G401 (cell line): ENCODE measurements at places on chromosomes 7 and 10. TPM values are rescaled to one million over a fixed set of nuclear protein-coding genes. Genes with fewer than 3 reads are reported as not detected.

DNA sequence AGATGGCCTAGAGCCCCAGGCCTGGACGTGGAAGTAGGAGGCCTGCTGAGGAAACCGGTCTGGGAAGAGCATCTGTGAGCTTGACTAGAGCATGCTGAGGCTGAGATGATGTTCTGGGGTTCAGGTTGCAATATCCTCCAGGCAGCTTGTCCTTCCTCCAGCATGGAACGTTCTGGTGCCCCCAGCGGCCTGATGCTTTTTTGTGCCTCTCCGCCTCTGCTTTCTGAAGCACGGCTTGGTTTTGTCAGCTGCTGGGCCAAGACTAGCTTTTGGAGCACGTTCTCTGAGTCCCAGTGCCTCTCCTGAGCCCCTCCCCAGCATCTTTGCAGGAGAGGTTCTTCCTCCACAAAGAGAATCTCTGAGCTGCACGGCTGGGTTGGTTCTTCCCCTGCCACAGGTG, 682.0 kb upstream of the FOXK1 start:
- no peak for DNase-seq

GRCh38 chr7:6416516-6417145, 31.1 kb downstream of the DAGLB start:
- DNase-seq, result no peak

DNA sequence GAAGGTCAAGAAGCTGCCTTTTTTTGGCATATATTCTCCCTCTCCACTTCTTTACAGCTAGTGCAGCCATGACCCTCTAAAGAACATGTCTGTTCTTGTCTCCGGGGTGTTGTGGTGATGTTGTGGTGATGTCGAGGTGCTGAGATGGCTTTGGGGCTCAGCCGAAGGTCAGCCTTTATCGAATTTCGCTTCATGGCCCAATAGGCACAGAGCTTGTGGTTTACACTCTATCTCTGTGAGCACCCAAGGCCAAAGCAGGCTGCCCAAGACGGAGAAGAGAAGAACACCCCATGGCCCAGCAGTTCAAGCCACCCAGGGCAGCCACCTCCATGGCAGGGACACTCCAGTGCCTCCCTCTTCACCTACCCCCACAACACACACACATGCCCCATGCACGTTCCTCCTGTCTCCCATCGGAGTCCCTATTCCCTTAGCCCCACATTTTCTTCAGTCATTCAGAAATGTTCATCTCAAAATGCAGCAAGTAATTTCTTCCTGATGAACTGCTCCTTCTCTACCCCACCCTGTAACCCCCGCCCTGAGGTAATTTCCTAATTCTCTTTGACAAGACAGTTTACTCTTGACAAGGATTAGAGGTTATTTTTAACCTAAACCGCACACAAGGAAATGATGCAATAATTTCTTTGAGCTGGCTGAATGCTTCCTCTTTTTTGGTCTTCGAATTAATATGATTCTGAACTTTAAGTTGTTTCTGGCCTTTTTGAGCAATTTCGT, 18.6 kb upstream of the ADRB1 start:
- no peak for DNase-seq

Gene ASAH2B
- total RNA-seq, result 0.37 and 1.3 TPM in 2 replicates

- no peak for DNase-seq
Observed at GRCh38 chr7:40918701-40919271, 784.0 kb downstream of the SUGCT start.

Gene IDE
- total RNA-seq, result 30.3 and 45.0 TPM in 2 replicates

DNA sequence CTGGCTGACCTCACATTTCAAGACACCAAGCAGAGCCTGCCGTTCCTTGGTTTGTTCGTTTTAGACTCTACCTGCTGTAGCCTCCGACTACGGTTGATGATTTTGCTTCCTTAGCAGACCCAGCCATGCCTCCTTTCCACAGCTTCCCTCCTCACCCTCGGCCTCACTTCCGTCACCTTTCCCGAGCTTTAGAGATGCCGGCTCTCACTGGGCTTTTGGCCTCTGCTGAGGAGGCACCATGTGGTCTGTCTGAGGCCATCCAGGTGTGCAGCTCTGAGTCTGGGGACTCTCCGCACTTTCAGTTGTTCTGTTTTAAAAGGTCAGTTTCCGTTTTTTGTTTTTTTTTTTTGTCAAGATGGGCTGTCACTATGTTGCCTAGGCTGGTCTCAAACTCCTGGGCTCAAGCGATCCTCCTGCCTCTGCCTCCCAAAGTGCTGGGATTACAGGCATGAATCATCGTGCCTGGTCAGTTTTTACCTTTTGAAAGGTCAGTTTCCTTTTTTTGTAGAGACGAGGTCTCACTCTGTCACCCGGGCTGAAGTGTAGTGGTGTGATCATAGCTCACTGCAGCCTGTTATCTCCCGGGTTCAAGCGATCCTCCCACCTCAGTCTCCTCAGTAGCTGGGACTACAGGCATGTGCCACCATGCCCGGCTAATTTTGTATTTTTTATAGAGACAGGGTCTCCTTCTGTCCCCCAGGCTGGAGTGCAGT, 11.7 kb downstream of the ORAI2 start:
- DNase-seq, result no peak

Gene HOXA3
- 2.2 TPM in 1 of 2 replicates, not detected in the other for total RNA-seq

DNA sequence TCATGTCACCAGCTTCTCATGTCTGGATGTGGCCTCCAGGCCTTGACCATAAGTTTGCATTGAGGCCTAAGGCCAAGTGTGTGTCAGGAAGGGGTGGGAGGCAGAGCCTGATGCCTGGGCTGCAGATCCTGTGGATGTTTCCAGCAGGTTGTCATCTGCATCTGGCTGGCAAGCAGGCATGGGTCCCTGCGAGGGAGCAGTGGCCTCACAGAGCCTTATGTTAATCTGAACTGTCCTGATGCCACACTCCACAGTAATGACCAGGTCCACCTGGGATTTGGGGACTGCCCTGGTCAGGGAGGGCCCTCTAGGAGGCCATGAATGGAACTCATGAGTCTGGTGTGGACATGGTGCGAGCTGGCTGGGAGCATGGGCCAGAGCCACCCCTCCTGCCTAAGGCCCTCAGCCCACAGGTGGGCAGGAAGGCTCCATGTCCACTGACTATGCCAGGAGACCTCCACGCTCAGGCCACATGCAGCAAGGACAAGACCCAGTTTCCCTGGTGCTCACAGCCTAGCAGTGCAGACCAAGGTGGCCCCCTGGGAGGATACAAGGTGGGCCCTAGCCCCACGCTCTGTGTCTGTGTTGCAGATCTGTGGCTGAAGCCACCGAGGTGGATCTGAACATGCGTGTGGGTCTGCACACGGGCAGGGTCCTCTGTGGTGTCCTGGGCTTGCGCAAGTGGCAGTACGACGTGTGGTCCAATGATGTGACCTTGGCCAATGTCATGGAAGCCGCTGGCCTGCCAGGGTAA, 83.1 kb downstream of the ADCY1 start:
- no peak for DNase-seq

GRCh38 chr7:140674356-140674800, 1.6 kb downstream of the ADCK2 start:
- peak; percentile 68 for DNase-seq

- DNase-seq, result peak; percentile 15
Observed at GRCh38 chr7:123635551-123636359, 19.9 kb upstream of the LMOD2 start.

DNA sequence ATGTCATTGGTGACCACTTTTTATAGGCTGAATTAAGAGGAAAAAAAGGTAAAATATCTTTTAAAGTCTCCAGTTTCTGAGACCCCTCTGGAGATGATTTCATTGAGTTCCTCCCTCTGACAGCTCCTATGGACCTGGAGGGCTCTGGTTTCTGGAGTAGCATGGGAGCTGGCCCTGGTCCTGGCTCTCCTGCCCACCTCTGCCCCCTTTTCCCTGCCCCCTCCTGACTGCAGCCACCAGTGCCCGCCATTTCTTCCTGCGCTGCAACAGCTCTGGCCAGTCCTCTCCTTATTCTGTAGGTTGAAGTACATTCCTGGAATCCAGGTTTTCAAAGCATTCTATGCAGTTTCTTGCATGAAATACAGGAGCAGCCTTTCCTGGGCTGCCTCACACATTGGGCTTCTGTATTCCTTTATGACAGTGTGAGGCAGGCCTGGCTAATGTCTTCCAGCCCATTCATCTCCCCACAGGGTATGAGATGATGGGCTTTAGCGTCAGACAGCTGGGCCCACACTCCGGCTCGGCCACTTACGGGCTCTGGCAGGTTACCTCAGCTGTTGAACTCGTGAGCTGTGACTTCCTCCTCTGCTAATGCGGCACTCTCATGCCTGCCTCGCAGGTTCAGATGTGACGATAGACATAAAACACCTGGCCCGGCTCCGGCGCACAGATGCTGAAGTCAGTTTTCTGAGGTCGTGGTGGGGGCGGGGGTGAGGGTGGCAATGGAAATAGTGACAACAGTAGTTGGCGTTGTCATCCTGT, 101.7 kb downstream of the MGMT start:
- DNase-seq, result no peak

- DNase-seq, result no peak
Observed at GRCh38 chr7:67875558-67875957, 878.9 kb downstream of the TYW1 start.

Gene HECW1
- not detected in 2 replicates for total RNA-seq

- DNase-seq, result no peak
Observed at GRCh38 chr10:78604286-78604685, 464.5 kb upstream of the ZMIZ1 start.

- DNase-seq, result no peak
Observed at GRCh38 chr10:131480861-131481260, 169.3 kb upstream of the TCERG1L start.

- no peak for DNase-seq
Observed at GRCh38 chr7:78777829-78778228, 675.6 kb downstream of the MAGI2 start.

Gene SEC24C
- 49.0 and 54.4 TPM in 2 replicates for total RNA-seq

GRCh38 chr10:30865141-30865926, 166.3 kb downstream of the ZNF438 start:
- DNase-seq, result no peak

Gene OR13A1
- not detected in 2 replicates for total RNA-seq

Gene OR2A12
- not detected in 2 replicates for total RNA-seq

DNA sequence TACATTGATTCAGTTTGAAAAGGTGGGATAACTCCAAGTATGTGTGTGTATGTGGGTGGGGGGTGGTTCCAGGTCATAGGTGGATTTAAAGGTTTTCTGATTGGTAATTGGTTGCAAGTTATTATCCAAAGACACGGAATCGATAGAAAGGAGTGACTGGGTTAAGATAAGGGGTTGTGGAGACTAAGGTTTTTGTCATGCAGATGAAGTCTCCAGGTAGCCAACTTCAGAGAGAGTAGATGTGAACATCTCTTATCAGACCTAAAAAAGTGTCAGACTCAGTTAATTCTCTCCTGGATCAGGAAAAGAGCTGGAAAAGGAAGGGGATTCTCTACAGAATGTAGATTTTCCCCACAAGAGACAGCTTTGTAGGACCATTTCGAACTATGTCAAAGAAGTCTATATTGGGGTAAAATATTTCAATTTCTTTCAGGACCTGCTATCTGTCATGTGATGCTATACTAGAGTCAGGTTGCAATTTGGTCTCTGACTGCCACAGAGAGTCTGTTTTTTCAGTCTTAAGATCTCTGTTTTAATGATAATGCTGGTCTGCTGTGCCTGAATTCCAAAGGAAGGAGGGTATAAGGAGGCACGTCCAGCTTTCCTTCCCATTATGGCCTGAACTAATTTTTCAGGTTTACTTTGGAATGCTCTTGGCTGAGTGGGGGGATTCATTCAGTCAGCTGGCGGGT, 3.6 kb downstream of the C7orf57 start:
- no peak for DNase-seq

GRCh38 chr10:77927402-77928246, 1.1 kb upstream of the DLG5 start:
- DNase-seq, result peak; percentile 50

GRCh38 chr7:34438436-34438835, 219.6 kb upstream of the NPSR1 start:
- DNase-seq, result no peak

DNA sequence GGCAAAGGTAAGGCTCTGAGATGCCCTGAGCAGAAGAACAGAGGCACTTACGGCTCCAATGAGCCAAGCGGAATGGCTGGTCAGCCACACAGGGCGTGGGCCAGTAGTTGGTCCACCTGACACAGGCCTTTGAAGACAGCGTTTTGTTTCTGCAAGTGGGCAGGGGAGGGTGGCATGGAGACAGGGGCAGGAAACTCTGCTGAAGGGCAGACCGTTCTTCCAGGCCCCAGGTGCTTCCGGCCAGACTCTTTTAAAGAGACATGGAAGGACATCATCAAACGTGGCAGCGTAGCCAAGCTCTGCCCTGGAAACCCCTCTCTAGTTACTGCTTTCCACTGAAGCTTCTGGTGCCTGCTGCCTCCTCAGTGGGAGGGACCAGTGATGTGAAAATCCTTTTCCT, 77.5 kb upstream of the KMT2E start:
- DNase-seq, result no peak

- DNase-seq, result no peak
Observed at GRCh38 chr10:120387326-120387725, 69.7 kb upstream of the PLPP4 start.

Gene CPA2
- total RNA-seq, result not detected in 2 replicates

DNA sequence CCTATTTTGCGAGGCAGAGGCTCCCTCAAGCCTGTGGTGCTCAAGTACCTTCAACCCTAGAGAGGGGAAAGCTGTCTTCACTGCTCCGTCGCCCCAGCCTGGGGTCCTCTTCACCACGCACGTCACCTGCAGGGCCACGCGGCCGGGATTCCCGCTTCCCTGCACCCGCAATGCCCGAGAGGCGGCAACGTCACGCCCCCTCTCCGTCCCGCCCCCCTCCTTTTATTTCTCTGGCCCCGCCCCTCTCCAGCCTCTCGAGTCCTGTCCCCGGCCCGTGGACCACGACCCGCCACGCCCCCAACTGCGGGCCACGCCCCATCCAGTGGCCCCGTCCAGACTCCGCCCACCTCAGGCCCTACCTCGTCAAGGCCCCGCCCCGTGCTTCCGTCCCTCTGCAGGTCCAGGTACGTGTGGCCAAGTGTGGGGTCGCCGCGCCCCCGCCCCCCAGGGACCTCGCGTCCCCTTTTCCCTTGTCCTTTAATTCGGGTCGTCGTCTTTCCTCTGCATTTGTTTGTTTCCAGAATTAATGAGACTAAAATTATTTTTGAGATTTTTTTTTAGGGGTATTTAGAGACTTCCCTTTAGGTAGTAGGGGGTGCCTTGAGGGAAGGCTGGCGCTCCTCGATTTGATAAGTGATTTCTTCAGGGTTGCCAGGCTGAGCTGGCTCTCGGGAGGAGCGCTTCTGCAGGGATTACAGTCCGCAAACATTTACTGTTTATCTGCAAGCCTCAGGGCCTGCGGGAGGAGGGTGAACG, 69.8 kb upstream of the BAIAP2L1 start:
- no peak for DNase-seq

Gene FXYD4
- not detected in 2 replicates for total RNA-seq

Gene DIP2C
- total RNA-seq, result 3.9 and 9.0 TPM in 2 replicates

GRCh38 chr7:27967639-27968038, 213.0 kb downstream of the JAZF1 start:
- no peak for DNase-seq

DNA sequence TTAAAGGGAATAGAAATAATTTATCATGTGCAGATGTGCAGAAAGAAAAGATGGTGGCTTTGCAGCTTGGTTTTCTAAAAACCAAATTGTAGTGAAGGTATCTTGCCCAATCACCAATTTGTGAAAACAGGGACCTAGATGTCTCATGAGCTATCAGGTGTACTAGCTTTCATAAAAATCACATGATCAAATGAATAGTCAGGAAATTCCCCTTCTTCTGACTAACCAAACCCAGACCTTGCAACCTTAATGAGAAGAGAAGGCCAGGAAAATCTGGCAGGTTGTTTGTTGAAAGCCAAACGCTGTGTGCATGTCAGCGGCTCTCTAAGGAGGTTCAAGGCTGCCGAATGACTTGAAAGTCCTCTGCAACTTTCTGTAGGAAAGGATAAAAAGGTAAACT, 304.4 kb upstream of the NRP1 start:
- DNase-seq, result no peak

- no peak for DNase-seq
Observed at GRCh38 chr7:133540096-133540860, 287.4 kb downstream of the EXOC4 start.

Gene ANKRD61
- 0.54 TPM in 1 of 2 replicates, not detected in the other for total RNA-seq

- DNase-seq, result no peak
Observed at GRCh38 chr7:101814991-101815825, 2.2 kb upstream of the CUX1 start.
